Aorta (tissue), 5 donors: ENCODE measurements at places on chromosomes 11 and 22.

- DNase-seq: no peak
Observed at GRCh38 chr11:95148938-95149337, 59.3 kb downstream of the ENDOD1 start.

GRCh38 chr11:1651411-1651980 is 21.9 kb downstream of the KRTAP5-5 start:
- DNase-seq: no peak

- no peak for DNase-seq
Observed at GRCh38 chr22:33219648-33220384, 161.6 kb upstream of the SYN3 start.

- no peak for DNase-seq
Observed at GRCh38 chr11:84396521-84396920, 1110.4 kb upstream of the CCDC90B start.

GRCh38 chr11:61752117-61752924 is at the start of gene MYRF:
TSS of gene MYRF (plus strand) at chr11:61752636. CDS start at chr11:61752745, 109 bp downstream.
- DNase-seq: peak; percentile 88
